ENCODE measurements at places on chromosomes 5 and 9. TPM values are rescaled to one million over a fixed set of nuclear protein-coding genes. Genes with fewer than 3 reads are reported as not detected.

DNA sequence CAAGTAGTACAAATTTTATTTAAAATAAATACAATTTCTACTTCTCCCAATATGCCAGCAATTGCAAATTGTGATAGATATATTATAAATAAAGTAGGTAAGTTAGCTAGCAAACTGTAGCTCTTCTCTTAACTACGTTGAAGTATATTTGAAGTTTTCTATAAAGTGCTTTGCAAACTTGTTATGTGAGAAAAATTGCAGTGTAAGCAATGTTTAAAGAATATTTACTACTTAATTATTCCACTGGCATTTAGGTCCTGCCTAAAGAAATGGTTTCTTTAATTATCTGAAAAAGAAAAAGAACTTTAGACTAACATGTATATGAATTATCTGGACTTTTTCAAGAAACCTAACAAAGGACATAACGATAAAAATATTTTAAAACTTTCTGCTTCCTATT lies 1350.0 kb upstream of the CDH9 start:
- no peak for DNase-seq

- no peak for DNase-seq
Observed at GRCh38 chr5:170278611-170279458, 18.7 kb downstream of the LCP2 start.

DNA sequence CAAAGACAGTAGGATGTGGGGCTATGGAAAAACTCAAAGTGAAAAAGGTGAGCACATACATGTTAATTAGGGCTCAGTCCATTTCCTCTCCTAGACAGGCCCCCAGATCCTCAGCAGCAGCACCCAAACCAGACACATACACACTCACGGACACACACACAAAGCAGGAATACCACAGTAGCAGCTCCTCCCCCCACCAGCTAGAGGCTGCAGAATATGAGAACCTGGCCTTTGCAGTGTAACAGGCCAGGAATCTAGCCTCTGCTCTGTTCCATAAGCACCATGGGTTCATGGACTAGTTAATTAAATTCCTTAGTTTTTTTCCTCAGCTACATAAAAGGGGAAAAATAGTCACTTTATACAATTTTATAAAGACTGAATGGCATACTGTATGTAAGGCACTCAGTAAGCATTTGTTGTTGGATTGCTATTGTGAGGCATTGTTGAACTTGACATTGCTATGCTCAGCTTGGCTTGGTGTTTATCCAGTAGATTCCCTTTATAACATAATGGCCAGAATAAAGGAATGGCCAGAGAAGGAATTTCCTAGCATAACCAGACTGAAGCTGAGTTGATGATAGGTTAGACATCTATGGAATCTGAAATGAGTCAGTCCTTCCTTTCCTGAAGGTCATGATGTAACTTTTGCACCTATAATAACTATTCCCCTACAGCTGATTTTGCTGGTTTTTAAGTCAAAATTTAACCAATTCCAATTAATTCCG lies 186.8 kb downstream of the SEMA5A start:
- no peak for DNase-seq

CCDC192 gene
- 0.33 TPM for total RNA-seq

PFN3 gene
- not detected for total RNA-seq

FRMD3 gene
- 10.9 TPM for total RNA-seq

- DNase-seq, result peak; percentile 98
Observed at GRCh38 chr9:35161713-35162604, at the start of gene UNC13B. Gene UNC13B, plus strand, starts transcription at chr9:35162009. Its CDS starts 275 bp downstream, at chr9:35162284.

GRCh38 chr5:133579766-133580165 lies 32.6 kb downstream of the FSTL4 start:
- no peak for DNase-seq

DNA sequence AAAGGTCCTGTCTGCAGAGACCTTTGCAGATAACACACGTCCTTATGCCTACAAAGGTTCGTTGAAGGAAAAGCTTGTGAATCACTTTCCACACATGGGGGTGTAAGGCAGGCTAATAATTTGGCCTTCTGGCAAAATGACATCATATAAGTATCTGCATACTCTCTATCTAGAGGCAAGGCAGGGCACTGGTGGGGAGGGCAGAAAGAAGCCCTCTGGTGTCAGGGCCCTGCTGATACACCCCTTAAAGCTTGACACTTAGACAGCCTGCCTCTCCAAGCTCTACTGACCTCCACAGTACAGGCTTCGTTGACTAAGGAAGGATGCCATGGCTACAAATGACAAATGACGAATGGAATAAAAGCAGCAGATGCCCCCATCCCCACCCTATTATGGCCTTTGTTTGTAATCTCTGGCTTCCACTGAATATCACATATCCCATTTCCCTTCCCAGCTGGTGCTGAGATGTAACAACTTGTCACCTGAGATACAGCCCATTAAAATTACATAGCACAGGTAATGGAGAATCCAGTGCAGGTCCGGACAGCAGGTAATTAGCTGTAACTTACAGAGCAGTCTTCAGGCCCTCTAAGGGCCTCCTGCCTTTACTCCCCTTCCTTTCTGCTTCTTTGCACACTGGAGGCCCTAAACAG lies 76.9 kb upstream of the IFNK start:
- no peak for DNase-seq

DNA sequence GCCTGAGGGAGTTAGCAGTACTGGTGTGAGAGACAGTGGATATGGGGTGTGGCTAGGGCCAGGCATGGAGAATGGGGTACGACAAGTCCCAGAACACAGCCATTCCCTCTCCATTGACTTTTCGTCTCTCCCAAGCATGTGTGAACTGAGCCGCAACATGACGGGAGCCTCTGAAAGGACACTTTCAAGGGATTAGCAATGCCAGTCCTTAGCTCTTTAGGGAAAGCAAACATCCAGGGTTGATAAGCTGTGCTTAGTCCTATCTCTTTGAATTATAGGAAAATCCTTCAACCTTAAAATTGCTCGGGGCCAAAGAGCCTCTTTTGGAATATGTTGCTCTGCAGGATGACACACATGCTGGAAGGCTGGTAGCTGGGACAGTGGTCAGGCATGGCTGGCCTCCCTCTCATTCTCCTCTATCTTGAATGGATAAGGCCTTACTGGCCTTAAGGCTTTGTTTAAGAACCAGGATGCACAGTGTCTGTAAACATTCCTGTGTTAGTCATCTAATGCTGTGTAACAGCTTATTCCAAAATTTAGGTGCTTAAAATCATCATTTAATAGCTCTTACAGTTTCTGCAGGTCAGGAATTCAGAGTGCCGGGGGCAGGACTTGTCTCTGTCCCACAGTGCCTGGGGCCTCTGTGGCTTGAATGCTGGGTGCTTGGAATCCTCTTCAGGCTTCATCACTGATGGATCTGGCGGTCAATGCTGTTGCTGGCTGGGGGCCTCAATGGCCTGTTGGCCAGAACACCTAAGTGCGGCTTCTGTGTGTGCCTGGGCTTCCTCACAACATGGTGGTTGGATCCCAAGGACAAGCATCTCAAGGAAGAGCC lies 95.3 kb downstream of the PTTG1 start:
- DNase-seq, result no peak

DNA sequence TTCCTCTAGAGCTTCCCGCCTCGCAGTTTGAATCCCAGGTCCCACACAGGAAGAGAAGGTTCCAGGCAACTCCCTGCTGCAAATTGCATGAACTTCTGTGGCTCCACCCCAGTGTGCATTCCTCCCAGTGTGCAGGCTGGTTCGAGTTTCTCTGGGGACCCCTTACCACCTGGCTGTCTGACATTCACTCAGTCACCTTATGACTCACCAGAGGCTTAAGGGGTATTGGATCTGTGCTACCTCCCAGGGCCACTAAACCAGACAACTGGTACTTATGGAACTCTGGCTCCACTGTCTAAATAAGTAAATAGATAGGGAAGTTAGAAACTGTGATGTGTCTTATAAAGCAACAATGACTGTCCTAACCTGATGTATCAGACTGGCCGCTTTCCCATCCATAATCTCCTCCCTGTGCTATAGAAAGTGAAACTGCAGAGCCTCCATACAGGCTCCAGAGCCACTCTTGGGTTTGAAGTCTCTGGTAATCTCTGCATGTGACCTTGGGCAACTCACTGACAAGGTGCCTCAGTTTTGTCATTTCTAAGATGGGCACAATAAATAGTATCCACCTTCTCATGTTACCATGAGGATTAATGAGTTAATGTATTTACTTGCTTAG lies 720.6 kb downstream of the SEMA5A start:
- no peak for DNase-seq

- DNase-seq, result no peak
Observed at GRCh38 chr9:97374811-97375210, 37.1 kb upstream of the TDRD7 start.

- DNase-seq, result no peak
Observed at GRCh38 chr5:134463991-134464760, 52.5 kb upstream of the CDKN2AIPNL start.

ZNF883 gene
- 1.4 TPM for total RNA-seq

DNA sequence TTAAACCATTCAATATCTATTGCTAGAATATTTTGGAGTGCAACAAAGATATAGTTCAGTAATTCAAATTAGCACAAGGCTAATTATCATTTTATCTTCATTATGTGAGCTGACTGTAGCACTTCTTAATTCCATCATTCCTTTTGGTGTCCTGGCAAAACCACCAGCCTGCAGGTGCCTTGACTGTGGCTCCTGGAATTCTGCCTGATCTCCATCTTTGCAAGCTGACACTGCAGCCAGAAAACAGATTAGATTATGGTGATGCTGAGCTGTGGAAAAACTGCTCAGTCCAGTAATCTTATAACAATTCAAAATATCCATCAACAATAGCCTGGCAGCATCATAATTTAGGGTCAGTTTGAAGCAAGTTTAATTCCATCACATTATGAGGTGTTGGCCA lies 919.5 kb downstream of the DTWD2 start:
- no peak for DNase-seq

DNA sequence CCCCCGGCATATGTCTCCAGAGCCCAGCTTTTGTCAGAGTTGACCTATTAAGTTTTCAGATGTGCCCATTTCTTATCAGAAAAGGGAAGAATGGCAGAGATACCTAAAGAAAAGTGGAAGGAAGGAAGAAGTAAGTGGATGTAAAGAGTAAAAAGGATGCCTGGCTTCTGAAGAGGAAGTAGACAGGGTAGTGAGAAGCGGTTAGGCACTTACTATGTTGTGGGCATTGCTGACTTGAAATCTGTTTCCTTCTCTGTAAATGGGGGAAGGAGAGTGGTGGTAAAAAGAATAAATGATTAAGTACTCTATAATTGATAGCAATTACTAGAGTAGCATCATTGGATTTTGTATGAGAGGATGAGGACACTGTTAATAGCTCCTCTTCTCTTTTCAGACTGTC lies 9.9 kb downstream of the ANP32B start:
- no peak for DNase-seq

SMC5 gene
- 27.4 TPM for total RNA-seq

GRCh38 chr5:69225860-69226259 lies 8.8 kb upstream of the CDK7 start:
- DNase-seq, result no peak

- no peak for DNase-seq
Observed at GRCh38 chr5:446883-447263, 3.9 kb downstream of the EXOC3 start.

DNA sequence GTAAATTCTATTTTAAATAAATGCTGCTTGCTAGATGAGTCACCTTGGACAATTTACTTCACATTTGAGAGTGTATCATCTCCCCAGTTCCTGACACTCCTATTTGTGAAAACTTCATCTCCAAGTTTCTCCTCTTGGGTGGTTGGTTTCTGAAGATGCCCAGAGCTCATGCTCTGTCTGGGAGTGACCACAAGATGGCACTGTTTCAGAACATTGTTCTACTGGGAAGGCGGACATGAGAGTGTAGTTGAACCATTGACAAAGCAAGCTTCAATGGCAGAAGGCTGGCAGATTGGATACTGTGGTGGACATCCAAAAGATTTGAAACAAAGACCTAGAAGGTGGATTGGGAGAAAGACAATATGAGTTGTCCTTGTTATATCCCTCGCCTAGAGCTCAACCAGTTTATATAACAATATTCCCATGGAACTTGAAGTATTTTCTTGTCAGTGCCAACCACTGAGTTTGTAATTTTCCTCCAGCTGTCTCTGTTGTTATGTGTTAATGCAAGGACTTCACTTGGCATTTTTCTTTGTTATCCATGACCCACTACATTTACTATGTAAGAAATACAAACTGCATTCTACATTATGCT lies 234.3 kb upstream of the ANKH start:
- DNase-seq, result no peak

HAPLN1 gene
- total RNA-seq, result 0.39 TPM

GRCh38 chr5:72908664-72909063 lies 47.2 kb upstream of the FCHO2 start:
- no peak for DNase-seq

DNA sequence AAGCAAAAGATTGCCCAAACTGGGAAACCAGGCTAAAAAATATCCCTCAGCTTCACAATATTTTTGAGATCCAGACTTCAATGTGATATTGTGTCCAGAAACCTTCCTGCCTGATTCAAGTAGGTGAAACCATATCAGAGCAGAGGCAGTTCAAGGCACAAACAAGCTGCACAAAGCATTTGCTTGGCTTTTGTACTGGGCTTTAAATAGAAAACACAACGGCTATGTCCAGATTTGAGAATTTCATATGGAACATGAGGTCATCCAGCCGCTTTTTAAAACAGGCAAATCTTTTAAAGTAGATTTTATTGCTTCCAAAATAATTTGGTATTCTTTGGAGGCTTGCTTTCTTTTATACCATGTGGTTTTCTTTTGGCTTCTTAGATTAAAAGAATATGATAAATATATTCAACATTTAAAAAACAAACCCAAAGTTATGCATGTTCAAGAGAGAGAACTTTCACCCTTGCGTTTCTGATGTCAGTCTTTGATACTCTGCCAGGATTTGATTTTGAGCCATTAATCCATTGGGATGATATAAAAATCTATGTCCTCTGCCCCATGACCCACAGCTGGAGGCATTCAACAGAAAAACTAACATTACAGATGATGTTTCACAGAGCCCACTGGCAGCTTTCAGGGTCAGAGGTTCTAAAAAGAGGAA lies 29.0 kb upstream of the CCDC112 start:
- no peak for DNase-seq

DNA sequence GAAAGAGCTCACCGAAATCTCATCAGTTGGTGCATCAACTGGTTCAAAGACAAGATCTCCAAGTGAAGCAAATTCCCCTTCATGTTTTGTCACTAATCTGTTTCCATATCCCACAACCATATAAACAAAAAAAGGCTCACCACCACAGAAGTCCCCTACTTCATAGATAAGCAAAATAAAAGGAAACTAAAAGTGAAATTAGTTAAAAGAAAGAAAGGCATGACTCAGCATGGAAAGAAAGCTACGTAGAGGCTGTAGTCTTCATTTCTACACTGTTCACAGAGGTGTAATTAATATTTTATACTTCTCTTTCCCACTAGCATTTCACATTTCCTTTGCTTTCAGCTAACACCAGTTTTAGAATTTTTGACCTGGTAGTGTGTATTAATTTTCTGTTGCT lies 208.0 kb downstream of the CYLC2 start:
- no peak for DNase-seq

DNA sequence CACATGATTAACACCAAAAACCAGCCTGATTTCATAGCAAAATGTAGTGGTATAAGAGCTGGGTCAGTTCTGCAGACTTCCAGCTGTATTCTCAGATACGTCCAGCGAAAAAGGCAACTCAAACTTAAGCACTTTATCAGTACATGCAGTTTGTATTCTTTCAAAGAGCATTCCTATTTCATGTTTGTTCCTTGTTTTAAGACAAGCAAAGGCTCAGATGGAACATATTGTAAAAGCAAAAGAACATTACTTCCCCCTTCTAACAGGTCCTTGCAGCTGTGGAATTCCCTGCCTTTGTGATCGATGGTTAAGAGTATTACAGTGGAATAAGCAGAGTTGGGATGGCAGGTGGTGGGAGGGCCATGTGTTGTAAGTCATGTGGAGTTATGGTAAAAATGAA lies 86.3 kb upstream of the GRHPR start:
- DNase-seq, result no peak

FGF18 gene
- not detected for total RNA-seq

GRCh38 chr5:133051061-133051541 lies 712 bp upstream of the HSPA4 start:
- DNase-seq, result no peak
